ENCODE measurements at places on chromosomes 16 and 17.

GRCh38 chr16:11429823-11430222 lies 84.6 kb downstream of the RMI2 start:
- DNase-seq: no peak

GRCh38 chr16:74607310-74607961 lies 522 bp upstream of the GLG1 start:
- DNase-seq: peak; percentile 50

DNA sequence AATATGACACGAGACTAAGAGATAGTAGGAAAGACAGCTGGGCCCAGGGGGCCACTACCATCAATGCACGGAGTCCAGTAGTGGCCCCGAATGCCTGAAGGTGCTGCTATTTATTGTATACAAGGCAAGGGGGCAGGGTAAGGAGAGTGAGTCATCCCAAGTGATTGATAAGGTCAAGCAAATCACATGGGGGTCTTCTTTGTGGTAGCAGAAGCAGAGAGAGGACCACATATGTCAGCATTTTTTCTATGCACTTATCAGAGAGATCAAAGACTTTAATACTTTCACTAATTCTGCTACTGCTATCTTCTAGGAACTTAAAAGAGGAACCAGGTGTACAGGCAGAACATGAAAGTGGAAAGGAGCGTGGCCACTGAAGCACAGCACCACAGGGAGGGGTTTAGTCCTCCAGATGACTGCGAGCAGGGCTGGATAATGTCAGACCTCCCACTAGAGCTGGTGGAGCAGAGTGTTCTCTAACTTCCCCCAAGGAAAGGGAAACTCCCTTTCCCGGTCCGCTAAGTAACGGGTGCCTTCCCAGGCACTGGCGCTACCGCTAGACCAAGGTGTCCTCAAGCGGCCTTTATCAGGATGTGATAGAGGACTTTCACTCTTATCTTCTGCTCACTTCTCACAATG lies 26.4 kb upstream of the ARL4D start:
- DNase-seq: no peak

GRCh38 chr17:13334374-13334773 lies 267.4 kb downstream of the HS3ST3A1 start:
- no peak for DNase-seq

DNA sequence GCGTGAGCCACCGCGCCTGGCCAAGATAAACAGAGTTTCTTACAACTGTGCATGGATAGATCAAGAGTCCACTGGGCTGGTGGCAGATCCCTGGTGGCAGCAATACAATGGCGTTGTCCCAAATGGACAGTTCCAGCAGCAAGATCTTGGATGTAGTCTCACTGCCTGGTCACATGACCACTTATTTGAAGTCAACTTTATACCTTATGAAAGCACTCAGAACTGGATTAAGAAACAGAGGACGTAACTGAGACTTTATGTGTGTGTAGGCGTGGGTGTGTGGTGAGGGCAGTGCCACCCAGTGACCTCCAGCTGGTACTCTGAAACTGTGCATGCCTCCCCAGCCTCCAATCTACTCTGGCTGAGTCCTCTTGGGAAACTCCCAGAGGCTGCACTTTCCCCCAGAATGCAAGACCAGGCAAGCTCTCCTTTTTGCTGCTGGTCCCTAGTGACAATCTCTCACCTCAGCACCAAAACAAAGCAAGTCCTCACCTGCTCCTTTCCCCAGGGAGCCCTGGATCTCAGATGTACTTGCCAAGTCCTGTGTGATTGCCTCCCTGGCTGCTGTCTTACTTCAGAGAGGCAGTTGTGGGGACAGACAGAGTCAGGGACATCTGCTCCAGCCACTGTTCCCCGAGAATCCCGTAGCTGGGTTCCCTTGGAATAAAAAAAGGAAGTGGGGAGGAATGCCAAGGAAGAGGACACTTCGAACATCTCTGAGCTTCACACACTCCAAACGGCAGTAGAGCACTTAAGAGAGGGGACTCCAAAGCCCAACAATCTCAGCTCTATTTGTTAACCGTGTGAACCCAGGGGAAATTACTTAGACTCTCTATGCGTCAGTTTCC lies 11.7 kb upstream of the ST6GALNAC2 start:
- DNase-seq: peak; percentile 64

- no peak for DNase-seq
Observed at GRCh38 chr17:70288540-70289290, 119.4 kb downstream of the KCNJ2 start.

DNA sequence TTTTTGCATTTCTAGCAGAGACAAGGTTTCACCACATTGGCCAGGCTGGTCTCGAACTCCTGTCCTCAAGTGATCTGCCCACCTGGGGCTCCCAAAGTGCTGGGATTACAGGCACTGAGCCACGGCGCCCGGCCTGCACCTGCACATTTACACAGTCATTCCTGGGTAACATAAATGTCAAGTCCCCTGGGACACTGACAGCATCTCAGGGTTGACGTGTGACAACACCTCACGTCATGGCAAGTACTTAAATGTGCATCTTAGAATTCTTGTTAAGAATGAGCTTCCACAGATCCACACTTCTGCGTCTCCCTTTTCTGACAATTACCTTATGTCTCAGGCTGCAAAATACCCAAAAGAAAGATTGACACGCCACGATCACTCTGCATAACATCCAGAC lies 80.5 kb downstream of the ABR start:
- DNase-seq: no peak

DNA sequence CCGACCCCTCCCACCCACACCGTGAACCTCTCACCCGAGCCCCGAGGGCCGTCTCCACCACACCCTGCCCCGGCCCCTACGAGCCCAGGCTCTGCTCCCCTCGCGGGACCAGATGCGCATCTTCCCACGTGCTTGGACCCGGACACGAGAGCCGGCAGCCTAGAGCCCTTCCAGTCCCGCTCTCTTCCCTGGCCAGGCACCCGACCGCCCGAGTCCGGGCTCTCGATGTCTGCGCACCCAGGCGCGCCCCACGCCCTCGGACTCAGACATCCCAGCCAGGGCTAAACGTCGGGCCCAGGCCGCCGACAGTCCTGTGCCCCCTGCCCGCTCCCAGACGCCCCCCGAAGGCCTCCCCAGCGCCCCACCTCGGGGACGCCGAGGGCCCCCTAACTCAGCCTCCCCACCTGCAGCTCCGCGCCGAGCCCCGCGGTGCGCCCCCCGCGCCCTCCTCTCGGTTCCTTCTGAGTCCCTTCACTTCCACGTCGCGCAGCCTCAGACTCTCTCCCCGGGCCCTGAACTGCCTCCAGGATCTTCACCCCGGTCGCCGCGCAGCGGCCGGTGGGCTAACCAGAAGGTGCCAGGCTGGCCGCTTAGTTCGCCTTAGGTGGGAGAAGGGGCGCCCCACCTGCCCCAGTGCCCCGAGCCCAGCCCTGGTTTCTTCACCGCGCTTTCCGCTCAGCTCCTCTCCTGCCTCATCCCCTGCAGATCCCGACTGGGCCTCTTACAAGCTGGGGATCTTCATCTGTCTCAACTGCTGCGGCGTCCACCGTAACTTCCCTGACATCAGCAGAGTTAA lies 688 bp downstream of the ADAP2 start:
- no peak for DNase-seq

GRCh38 chr16:89324056-89325010 lies 106.8 kb downstream of the ZNF778 start:
- no peak for DNase-seq

DNA sequence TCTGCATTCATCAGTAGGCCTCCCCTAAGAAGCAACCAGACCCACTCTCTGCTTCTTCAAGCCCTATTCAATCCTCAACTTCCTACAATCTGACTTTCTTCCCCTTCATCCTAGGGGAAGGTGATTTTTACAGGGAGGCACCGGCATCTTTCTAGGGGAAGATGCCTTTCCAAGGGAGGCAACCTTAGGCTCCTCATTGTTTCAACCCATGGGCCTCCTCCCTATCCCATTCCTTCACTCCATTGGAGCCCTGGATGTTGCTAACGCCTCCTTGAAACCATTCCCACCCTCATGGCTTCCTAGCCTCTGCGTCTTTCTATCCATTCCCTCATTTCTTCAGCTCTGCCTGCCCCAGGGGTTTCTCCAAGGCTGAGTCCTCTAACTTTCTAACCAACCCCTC lies 2.7 kb upstream of the CUEDC1 start:
- no peak for DNase-seq

- DNase-seq: no peak
Observed at GRCh38 chr16:8924214-8924613, 39.5 kb downstream of the USP7 start.

DNA sequence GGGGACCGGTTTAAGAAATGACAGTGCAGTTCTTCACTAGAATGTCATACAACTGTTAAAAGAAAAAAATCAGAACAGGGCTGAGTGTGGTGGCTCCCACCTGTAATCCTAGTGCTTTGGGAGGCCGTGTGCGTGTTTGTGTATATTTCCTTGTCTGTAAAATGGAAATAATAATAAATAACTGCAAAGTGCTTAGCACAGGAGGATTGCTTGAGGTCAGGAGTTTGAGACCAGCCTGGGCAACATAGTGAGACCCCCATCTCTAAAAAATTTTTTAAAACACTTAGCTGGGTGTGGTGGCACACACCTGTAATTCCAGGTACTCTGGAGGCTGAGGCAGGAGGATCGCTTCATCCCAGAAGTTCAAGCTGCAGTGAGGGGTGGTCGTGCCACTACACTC lies 2.5 kb downstream of the ACSM3 start:
- DNase-seq: no peak

DNA sequence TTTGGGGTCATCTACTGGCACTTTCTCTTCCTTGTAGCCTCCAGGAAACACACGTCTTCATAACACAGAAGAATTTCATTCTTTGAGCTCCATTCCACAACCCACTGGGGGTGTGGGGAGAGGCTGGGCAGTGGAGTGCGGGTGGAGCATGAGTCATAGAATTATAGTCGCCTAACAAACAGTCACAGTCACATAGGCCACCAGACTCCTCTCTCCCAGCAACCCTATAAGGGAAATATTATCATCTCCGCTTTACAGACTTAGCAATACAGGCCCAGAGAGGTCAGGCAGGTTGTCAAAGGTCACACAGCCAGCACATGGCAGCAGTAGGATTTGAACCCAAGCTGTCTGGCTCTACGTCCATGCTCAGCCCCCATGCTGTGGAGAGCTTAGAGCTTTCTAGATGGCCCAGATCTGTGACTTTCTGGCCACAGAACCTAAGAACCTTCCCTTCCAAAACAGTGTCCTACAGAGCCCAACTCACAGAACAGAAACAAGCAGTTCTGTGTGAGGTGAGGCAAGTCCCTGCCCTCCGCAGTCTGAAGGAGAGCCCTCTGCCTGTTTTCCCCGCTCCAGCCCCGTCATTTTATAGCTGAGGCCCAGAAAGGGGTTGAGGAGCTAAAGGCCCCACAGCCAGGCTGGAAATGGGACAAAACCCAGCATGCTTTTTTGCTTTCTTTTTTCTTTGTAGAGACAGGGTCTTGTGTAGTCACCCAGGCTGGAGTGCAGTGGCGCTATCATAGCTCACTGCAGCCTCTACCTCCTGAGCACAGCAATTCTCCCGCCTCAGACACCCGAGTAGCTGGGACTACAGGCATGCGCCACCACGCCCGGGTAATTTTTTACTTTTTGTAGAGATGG lies 10.7 kb upstream of the LITAF start:
- peak; percentile 86 for DNase-seq

DNA sequence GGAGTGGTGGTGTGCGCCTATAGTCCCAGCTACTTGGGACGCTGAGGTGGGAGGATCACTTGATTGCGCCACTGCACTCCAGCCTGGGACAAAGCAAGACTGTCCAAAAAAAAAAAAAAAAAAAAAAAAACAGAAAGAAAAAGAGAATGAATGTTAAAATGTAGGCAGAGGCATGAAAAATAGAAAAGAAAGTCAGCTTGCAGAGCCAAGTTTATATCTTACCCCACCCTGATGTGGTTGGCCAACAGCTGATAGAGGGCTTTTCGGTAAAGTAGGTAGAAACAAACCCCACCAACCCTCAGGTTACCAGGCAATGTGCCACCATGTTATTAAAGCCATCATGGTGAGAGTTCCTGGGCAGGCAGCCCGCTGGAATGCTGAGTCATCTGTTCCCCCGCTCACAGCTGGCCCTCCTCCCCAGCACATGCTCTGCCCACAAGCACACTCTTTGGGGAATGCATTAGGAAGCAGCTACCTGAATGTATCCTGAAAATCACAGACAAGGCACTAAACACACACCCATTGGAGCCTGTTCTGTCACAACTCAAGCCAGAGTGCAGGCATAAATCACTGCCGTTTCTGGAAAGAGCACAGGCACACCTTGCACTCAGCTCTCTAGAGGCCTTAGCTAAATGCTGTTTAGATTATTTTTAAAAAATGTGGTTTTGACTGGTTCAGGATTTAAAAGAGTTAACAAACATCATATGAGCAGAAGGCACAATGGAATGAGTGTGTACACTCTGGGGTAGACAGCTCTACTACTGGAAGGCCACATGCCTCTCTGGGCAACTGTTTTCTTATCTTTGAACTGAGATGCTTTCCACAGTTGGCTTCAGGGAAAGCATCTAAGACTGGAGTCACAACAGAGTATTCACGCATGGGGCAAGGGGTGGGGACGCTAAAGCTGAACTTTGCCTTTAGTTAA lies 128.5 kb downstream of the PARN start:
- DNase-seq: peak; percentile 39

- no peak for DNase-seq
Observed at GRCh38 chr16:55136356-55137150, 187.4 kb upstream of the IRX6 start.

DNA sequence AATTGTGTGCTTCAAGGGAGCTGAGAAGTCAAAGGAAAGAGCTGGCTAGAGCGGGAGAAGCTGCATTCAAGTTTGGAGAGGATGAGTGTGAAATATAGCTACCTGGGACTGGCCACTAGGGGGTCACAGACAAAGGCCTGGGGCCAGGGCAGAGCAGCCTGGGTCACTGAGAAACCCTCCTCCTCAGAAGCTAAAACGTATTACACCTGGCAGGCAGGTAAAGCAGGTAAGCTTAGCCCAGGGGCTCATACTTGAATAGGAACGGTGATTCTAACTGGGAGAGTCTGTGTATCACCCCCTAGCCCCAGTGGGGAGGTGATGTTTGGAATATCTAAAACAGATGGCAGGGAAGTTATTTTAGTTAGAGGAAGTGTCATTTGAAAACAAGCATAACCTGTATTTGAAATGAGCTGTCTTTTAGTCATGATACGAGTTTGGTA lies 6.8 kb downstream of the KRT37 start:
- no peak for DNase-seq

DNA sequence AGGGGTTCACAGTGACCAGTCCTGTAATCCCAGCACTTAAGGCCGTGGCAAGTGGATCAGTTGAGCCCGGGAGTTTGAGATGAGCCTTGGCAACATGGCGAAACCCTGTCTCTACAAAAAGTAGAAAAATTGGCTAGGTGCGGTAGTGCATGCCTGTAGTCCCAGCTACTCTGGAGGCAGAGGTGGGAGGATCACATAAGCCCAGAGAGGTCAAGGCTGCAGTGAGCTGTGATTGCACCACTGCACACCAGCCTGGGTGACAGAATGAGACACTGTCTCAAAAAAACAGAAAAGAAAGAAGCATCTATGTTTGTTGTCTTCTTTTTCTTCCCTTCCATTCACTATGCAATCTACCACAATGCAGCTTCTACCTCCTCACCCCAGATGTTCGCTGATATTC lies 151.9 kb upstream of the RBL2 start:
- DNase-seq: no peak

GRCh38 chr16:68374246-68374805 lies 63.5 kb downstream of the PRMT7 start:
- no peak for DNase-seq
